AG08396 (cell line): ENCODE measurements at places on chromosomes 6 and 20.

DNA sequence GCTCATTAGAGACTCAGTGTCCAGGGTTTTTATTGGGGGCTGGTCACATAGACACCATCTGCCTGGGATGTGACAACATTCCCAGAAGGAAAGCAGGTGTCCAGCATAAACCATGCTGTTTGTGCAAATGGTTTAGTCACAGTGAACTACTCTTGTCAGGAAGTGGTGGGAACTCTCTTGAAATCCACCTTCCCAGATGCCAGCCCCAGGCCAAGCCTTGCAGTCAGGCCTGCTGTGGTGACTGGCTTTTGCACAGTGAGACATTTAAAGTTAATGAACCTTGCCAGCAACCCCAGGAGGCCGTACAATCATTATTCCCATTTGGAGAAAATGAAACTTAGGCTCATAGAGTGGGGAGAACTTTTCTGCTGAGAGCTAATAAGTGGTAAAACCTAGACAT, 242.5 kb upstream of the KCNG1 start:
- DNase-seq = no peak

GRCh38 chr6:8139451-8139850, 37.1 kb upstream of the EEF1E1 start:
- no peak for DNase-seq

DNA sequence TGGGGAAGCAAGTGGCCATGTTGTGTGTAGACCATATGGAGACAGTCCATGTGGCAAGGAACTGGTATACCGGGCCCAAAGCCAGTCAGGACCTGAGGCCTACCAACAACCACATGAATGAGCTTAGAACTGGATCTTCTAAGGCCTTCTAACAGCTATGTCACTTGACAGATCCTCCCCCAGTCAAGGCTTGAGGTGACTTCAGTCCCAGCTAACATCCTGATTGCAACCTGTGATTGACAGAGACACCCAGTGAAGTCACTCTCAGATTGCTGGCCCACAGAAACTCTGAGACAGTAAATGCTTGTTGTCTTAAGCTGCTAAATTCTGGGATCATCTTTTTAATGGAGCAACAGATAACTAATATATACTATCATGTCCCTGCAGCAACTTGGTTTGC, 32.9 kb downstream of the AHI1 start:
- no peak for DNase-seq

DNA sequence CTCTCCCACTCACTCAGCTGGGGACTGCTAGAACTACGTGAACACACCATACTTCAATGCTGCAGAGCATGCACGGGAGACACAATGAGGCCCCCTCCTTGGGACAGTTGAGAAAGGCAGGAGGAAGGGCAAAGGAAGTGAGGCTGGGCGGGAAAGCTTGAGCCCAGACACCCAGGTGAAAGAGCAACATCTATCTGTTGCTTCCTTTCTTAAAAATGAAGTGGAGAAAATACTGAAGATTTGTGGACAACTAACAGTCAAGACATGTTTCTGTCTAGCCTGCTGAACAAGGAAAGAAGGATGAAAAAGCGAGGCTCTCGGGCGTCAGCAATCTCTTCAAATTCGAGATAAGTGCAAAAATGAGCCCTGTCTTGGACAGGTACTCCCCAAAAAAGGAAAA, 3.0 kb upstream of the NNAT start:
- no peak for DNase-seq

- no peak for DNase-seq
Observed at GRCh38 chr20:31473331-31474096, 1.4 kb downstream of the DEFB124 start.

- DNase-seq = no peak
Observed at GRCh38 chr6:107689190-107689589, 134.9 kb downstream of the SCML4 start.

DNA sequence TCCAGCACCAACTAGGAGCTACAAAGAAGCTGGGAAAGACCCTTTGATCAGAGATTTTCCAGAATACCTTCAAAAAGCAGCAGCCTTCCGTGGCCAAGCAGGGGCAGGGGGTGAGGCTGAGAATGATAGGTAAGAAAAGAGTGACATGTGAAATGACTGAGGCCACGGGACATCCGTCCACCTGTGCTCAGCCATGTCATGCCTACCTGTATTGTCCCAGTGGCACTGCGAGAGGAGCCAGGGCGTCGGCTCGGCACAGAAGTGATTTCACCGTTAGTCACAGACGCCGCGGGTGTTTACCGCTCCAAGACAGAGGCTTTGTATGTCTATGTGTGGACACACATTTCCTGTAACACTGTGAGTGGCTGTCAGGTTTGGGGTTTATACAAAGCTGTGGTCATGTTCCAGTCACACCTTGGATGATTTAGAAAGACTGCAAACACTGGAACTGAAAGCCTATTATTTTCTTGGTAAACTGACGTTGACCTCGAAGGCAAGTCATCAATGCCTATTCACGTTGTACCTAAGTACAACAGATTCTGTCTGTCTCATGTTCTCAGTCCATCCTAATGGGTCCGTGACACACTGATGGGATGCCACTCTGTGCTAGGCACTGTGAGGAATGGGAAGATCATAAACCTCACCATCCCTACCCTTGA, 32.1 kb upstream of the JAG1 start:
- no peak for DNase-seq
